H54 (cell line): ENCODE measurements at places on chromosomes 5 and 9.

DNA sequence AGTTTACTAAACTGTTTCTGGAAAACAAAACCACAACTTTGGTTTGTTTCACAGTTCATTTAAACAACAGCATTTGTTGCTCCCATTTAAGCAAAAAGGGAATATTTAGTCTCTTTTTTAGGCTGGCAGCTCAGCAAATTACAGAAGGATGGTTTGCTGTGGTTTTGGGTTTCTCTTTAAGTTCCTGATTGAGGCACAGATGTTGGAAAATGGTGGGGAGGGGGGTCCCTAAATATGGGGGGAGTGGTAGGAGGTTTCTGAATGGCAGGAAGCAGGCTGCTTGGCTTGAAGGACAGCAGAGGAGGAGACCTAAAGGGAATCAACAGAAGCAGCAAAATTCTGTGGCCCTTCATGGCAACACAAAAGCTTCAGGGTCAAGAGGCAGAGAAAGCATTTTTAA, 263.4 kb downstream of the ZSWIM6 start:
- DNase-seq: no peak

GRCh38 chr5:107680799-107681198, 10.1 kb upstream of the EFNA5 start:
- DNase-seq: no peak

- no peak for DNase-seq
Observed at GRCh38 chr5:177576169-177576568, 15.8 kb upstream of the TMED9 start.

DNA sequence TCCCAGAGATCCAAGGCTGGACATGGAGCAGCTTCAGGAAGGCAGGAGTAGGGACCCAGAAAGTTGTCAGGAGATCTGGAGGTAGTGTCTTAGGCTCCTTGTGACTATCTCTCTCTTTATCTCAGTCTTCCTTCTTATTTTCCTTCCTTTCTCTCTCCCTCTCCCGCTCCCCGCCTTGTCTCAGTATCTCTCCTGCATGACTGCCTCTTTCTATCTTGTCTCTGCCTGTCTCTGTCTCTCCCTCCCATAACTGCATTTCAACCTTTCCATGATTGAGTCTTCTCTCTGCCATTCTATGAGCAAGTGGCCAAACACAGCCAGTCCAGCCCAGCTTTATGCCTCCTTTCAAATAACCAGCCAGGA, 61.0 kb upstream of the NEK6 start:
- DNase-seq: no peak

DNA sequence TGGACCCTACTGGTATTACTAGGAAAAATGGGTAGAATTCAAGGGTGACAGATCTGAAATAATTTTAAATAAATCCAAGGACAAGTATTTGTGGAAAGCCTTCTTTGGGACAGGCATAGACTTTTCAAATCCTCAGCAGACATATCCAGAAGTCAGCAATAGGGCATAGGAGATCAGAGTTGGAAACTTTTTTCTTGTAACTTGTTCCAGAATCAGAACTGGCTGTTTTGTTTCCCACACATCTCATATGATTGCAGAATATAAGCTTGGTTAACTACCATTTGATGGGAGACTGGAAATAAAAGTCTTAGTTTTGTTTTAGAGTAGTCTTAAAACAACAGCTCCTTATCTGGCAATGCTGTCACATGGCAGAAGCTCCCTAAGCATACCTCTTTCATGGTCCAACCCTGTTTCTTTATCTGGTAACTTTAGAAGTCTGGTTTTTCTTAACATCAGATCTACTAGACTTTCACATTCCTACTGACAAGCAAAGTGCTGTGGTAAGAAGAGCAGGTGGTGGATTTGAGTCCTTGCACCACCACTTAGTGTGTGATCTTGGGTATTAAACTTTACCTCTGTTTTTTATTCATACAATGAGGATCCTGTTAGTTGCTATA, 25.1 kb downstream of the XRCC4 start:
- no peak for DNase-seq

GRCh38 chr9:93823245-93824072, 131.7 kb downstream of the BARX1 start:
- no peak for DNase-seq

GRCh38 chr5:96113170-96113939, 151.7 kb upstream of the ELL2 start:
- no peak for DNase-seq

GRCh38 chr9:86577420-86578333, 223.5 kb upstream of the TUT7 start:
- DNase-seq: no peak

DNA sequence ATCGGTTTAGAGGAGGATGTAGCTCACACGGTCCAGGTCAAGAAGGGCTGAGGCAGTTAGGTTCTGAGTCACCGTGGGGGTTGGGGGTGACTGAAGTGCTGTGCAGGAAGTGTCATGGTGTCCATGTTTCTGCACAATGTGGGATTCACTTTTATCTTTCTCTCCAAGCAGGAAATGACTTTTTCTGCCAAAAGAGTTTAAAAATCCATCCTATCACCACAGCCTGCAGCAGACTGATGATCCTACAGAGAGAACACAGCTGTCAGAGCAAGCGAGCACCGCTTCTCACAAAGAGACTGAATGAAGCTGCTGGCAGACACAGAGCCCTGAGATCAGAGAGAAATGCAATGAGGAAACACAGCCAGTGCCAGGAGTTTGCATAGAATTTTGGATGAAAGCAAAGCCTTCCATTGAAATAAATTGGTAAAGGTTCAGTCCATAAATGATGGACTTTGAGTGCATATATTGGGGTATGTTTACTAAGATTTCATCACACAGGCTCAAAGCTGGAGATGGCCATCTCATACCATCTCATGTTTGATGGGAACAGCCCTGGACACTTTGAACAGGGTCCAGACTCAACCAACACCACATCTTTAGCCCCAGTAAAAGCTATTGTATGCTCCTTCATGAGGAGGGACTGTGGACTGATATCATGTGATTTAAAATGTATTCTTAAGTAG, 213.9 kb upstream of the FBXL7 start:
- no peak for DNase-seq

DNA sequence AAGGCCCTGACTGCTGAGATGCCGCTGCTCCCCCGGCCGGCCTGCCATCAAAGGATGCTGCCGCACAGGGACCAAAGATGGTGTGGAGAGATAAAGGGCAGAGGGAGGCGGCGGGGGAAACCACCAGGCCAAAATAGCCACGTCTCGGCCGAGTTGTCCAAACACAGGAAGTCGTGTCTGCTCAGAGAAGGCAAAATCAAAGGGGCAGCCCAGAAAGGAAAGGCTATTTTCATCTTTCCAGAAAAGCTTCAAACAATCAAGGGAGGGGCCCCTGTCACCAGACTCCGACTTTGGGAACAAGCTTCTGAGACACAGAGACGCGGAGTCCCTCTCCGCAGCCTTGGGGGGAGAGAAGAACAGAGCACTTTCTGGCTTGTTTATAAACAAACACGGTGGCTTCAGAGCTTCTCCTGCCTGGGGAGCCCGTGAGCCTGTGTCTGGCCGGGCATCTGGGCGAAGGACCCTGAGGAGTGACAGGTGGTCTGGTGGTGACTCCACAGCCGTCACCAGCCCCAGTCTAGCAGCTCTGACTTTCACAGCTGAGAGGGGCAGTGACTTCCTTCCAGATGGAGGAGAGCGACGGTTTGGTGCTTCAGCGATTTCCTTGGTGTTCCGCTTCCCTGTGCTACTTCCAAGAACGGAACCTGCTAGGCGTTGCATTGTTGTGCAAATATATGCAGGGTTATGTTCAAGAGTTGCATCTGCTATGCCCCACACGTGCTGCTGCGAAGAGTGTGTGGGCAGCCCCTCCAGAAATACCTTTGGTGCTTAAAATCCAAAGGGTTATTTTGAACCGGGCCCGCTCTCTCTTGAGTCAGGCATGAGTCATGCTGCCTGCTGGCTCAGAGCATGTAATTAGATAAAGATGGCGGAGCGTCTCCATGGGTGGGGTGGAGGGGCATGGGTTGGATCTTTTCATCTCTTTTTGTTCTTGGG, 24.0 kb downstream of the ADAMTSL2 start:
- DNase-seq: peak; percentile 97

- no peak for DNase-seq
Observed at GRCh38 chr5:135114759-135115158, 80.7 kb upstream of the PITX1 start.

- no peak for DNase-seq
Observed at GRCh38 chr9:136857166-136857565, 5.0 kb downstream of the MAMDC4 start.

- no peak for DNase-seq
Observed at GRCh38 chr5:131067636-131068035, 97.4 kb downstream of the HINT1 start.

GRCh38 chr5:177333420-177334154, 17.9 kb downstream of the LMAN2 start:
- DNase-seq: no peak

DNA sequence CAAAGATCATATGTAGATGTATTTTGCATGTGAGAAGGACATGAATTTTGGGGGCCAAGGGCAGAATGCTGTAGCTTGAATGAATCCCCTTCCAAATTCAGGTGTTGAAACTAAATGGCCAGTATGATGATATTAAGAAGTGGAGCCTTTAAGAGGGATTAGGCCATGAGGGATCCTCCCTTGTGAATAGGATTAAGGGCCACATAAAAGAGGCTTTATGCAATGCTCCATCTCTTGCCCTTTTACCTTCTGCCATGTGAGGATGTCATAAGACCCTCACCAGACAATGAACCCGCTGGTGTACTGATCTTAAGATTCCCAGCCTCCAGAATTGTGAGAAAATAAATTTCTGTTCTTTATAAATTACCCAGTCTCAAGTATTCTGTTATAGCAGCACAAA, 206.1 kb downstream of the YTHDC2 start:
- DNase-seq: no peak

- peak; percentile 6 for DNase-seq
Observed at GRCh38 chr5:41270423-41271251, 57.3 kb upstream of the C6 start.

DNA sequence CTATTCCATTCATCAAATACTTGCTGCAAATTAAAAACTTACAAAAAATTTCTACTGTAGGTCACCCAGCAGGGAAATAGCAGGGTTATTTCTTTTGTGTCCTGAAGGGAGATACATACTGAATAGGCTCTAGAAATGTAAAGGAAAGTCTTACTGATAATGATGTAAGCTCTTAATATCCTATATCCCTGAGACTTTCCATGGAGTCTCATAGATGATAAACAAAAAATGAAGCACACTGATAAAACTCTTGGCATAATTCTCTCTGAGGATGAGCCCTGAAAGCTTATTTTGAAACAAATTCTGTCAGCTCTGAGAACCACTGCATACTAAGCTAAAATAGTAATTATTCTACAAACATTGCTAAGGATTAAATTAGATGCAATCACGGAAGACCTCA, 819.6 kb upstream of the PTPRD start:
- no peak for DNase-seq

GRCh38 chr5:114477816-114478334, 116.0 kb downstream of the KCNN2 start:
- DNase-seq: no peak

DNA sequence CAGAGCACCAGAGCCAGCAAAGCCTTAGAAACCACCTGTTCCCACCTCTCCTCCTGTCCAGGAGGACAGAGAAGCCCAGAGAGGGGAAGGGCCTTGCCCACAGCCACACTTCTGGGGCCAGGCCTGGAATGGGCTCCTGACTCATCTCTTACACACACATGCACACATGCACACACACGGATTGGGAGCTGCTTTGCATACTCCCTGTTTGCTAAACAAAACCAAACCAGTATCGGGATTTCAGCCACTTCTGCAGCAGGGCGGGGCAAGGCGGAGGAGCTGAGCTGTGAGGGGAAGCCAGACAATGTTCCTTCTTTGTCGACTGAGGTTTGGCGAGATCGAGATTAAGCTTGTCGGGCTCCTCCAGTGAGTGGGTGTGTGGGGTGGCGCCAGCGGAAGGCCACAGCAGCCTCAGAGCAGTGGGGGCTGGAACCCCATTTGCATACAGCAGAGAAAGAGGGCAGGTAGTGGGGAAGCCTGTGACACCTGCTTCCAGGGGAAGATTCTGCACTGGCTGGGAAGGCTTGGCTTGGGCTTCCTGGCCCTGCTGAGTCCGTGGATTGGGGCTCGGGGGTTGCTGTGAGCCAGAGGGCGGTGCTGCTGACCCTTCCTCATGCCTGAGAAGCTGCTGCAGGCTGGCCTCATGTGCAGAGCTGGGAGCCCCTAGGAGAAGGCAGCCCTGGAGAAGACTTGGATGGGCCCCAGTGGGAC, 16.1 kb downstream of the GFI1B start:
- no peak for DNase-seq

GRCh38 chr5:164470312-164470711, 964.9 kb downstream of the MAT2B start:
- no peak for DNase-seq
